ENCODE measurements at places on chromosomes 1 and 21.

- no peak for ATAC-seq
Measured at GRCh38 chr1:228650141-228650540, 85.1 kb upstream of the RHOU start.

DNA sequence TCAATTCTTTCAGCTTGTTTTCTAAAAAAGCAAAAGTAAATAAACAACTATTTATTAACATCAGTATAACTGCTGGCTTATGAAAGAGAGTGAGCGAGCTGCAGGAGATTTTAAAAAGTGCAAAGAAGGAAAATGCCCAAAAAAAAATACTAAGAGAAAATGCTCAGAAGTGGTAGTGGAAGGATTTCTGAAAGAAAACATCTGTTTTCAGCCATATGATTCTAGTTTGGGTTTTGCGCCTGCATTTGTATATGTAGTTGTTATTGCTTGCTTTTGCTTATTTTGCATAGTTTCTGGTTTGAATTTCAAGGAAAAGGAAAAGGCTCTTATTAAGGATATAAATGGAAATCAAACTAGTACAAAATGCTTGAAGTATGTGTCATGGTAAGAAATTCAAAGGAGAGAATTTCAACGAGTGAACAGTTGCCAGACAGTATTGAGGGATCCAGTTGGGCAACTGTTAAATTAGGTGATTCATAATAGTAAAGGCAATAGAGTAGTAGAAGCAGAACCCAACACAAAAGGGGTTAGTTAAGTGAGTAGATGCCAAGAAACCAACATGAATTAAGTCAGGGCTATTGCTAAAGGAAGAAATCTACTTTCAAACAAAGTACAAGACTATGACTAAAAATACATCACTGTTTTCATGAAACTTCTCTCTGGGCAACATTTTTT, 1.2 kb downstream of the GBP5 start:
- peak; percentile 45 for ATAC-seq

GRCh38 chr1:9696793-9697192, 45.3 kb downstream of the PIK3CD start:
- ATAC-seq, result no peak

GRCh38 chr1:221611656-221612046, 130.2 kb downstream of the DUSP10 start:
- no peak for ATAC-seq

DNA sequence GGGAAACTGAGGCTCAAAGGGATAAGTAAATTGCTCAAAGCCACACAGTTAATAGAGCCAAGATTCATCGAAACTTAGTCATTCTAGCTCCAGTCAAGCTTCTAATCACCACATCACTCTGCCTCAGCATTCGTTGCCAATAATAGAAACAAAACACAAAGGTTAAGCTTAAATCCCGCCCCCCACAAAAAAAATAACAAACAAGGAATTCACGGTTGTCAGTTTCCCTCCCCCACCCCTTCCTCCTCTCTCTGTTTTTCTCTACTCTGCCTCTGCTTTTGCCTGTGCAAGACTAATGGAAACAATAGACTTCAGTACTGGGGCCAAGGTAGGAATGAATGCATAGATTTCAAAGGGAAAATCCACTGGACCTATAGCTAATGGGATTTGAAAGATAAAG, 70.7 kb upstream of the ZNF644 start:
- no peak for ATAC-seq

- ATAC-seq, result no peak
Measured at GRCh38 chr1:183450093-183450492, 22.2 kb upstream of the SMG7 start.

DNA sequence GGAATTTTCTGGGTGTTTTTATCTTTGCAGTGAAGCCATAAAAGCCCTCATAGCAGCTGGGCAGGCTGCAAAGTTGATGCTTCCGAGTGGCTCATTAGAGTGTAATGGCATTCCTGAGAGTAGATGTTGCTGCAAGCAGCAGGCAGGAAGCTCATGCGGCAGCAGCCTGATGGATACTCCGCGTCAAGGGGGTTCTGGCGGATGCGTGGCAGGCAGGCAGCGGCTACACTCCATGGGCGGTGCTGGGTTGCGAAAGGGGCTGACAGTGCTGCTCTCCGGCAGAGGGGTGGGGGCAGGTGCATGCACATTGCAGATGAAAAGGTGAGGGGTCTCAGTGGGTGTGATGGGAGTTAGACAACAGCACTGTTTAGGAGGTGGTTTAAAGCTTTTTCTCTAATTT, 93.2 kb upstream of the AJAP1 start:
- ATAC-seq, result no peak

DNA sequence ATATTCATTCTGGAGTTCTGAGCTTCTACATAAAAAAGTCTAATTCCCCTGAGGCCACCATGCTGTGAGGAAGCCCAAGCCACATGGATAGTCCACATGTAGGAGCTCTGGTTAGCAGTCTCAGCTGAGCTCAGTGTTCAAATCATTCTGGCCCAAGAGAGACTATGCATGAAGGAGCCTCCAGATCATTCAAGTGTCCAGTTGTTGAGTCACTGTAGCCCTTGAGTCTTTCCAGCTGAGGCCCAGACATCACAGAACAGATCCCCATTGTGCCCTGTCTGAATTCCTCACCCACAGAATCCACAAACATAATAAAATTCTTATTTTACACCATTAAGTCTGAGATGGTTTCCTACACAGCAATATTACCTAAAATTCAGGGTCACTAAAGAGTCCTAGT, 107.0 kb upstream of the NGF start:
- no peak for ATAC-seq

- no peak for ATAC-seq
Measured at GRCh38 chr1:151994956-151995355, 1.3 kb upstream of the S100A10 start.

GRCh38 chr1:161885003-161885402, 118.9 kb downstream of the ATF6 start:
- no peak for ATAC-seq

GRCh38 chr1:92749024-92749634, 35.8 kb downstream of the EVI5 start:
- ATAC-seq, result no peak

- ATAC-seq, result no peak
Measured at GRCh38 chr1:59674595-59674994, 140.2 kb upstream of the HOOK1 start.

DNA sequence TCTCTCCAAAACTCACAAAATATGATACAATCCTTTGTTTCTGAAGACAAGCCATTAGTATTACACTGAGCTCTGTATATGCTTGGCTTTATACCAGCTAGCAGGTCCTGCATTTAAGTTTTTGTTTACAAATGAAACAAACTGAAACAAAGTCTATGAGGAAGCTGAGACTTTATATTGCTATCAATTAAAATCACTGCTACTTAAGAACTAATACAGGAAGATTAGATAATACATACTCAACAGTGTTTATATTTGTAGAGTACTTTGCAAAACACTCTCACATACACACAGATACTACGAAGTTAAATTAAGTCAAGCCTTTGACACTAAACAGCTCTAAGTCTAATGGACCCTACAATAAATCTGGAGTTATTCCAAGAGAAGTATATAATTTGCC, 247.4 kb downstream of the CRB1 start:
- ATAC-seq, result no peak

DNA sequence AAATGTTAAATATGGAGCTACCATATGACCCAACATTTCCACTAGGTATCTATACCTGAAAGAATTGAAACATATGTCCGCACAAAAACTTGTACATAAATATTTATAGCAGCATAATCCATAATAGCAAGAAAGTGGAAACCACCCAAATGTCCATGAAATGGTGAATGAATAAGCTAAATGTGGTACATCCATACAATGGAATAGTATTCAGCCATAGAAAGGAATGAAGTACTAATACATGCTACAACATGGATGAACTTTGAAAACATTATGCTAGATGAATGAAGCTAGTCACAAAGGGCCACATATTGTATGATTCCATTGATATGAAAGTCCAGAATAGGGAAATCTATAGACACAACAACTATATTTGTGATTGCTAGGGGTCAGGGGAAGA, 20.0 kb upstream of the BLACAT1 start:
- ATAC-seq, result no peak

DNA sequence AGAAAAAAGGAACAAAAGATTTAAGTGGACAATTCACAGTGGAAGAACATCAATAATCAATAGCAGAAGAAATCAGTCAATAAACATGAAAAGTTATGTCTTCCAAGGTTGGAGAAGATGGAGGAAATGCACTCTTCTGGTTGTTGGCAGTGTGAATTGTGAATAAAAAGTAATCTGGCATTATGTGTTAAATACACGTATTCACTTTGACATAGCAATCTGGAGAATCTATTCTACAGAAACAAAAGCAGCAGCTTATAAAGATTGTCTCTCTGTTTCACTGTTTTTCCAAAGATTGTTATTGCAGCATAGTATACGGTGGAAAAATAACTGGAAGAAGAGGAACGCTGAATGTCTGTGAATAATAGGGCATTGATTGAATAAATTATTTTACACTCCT, 169.4 kb downstream of the NEK7 start:
- ATAC-seq, result no peak

GRCh38 chr21:31041295-31042079, 3.2 kb upstream of the KRTAP19-8 start:
- ATAC-seq, result no peak

DNA sequence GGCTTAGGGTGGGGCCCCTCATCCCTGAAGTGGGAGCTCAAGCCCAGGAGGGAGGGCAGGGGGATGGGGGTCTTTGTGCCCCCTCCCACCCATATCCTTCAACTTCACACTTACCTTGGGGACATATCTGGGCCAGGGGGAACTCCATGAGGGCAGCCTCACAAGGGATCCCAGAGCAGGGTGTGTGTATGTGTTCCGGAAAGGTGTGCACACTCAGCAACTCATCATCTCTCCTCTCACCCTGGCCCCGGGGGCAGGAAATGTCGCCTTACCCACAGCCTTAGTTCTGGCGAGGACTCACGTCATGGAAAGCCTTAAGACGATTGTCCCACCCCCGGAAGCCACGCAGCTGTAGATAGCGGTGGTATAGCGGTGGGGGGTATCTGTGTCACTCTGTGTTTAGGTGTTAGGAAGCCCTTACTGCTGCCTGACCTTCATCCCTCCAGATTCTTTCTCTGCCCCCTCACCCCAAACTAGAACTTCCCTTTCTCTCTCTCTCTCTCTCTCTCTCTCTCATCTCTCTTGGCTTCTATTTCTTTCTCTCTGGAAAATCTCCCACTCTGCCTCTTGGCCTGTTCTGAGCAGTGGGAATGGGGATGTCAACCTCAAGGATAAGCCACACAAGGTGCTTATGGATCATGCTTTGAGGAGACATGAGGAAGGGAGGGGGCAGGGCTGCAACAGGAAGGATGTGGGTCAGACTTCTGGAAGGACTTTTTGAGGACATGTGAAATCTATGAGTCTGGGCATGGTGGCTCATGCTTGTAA, at the start of gene SH2D2A:
TSS of gene SH2D2A (minus strand) at position 288 of the 768 bp plus-strand sequence. CDS start at position 148, 140 bp downstream.
- ATAC-seq, result peak; percentile 91

DNA sequence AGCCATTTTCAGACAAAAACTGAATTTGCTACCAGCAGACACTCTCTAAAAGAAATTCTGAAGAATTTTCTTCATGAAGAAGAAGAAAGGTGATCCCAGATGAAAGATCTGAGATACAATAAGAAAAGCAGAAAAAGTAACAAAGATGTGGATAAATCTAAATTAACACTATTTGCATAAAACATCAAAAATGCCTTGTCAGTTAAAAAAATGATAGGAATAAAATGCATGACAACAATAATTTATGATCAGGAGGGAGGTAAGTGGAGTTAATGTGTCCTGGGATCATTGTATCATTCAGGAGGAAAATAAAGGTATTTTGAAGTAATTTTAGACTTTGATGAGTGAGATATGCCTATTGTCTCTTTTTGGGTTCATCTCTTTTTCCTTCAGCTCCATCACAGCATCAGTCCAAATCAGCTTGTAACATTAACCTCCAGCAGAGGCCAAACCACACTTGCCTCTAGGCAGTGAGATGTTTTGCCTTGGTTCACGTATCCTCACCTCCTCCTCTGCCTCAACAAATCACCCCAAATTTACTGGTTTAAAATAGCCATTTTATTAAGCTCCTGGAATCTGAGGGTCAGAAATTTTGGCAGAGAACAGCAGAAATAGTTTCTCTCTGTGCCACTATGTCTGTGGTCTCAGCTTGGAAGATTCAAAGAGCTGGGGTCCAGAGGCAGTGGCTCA, 76.9 kb upstream of the HIVEP3 start:
- no peak for ATAC-seq

GRCh38 chr1:214569357-214570004, 18.1 kb upstream of the PTPN14 start:
- ATAC-seq, result no peak

- no peak for ATAC-seq
Measured at GRCh38 chr1:153362187-153362775, 4.6 kb downstream of the S100A9 start.

GRCh38 chr1:114216431-114217173, 62.9 kb upstream of the SYT6 start:
- ATAC-seq, result no peak

- no peak for ATAC-seq
Measured at GRCh38 chr1:66206563-66207144, 327.3 kb upstream of the SGIP1 start.

DNA sequence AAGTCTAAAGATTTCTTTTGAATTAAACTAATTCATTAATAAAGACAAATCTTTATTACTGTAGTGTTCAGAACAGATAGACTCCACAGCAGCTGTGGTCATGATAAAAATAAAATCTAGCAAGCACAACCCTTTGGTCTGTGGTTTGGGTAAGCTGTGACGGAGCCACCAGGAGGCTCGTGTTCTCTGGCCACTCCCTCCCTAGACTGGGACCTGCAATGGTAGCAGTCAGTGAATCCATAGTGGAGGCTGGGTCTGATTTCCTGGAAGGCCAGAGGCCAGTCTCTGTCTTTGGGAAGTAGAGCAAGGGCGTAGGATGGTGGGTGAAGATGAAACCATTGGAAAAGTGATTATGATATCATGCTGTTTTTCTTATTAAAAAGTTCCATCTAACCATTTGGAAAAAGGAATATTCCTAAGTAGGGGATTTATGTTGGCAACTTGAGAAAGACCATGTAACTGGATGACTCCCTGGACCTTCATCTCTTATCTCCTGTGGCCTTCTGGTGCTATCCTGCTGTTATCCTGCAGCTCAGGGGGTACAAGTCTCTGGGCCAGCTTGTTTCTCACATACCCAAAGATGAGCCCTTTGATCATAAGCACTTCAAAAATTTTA, 39.0 kb downstream of the TENT5C start:
- ATAC-seq, result no peak

DNA sequence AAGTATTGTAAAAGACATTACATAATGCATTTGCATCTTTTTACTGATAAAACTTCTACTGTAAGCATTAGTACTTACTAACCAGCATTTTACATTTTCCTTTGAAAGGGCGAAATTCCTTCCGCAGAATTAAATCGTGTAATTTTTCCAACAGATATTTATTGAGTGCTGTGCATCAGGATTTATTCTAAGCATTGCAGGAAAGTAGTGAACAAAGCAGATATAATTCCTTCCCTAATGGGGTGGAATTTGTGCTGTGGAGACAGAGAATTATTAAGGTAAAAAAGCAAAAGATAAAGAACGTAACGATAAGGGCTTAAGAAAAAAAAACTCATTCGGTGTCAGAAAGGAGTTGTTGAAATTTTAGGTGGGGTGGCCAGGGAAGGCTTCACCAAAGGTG, 7.6 kb upstream of the ETS2 start:
- ATAC-seq, result no peak

- ATAC-seq, result no peak
Measured at GRCh38 chr1:4084048-4084431, 184.0 kb upstream of the C1orf174 start.

- ATAC-seq, result peak; percentile 74
Measured at GRCh38 chr1:115063228-115063901, 25.9 kb downstream of the TSPAN2 start.

GRCh38 chr1:156748670-156749418, 2.6 kb downstream of the HDGF start:
- ATAC-seq, result no peak
